ENCODE measurements at places on chromosomes 2 and 18.

DNA sequence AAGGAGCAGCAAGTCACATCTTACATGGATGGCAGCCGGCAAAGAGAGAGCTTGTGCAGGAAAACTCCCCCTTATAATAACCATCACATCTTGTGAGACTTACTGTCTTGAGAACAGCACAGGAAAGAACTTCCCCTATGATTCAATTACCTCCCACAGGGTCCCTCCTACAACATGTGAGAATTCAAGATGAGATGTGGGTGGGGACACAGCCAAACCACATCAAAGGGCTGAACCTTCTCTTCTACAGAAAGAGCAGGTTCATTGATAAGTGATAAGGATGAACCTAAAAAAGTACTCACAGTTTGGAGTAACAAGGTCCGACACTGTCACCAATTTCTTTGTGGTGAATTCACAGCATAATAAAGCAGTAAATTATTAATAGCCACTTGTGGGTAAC lies 422.2 kb upstream of the FSIP2 start:
- no peak for DNase-seq

GRCh38 chr18:66676699-66677098 lies 72.8 kb upstream of the CDH19 start:
- no peak for DNase-seq

- DNase-seq: peak; percentile 76
Measured at GRCh38 chr18:10122988-10123950, 209.5 kb downstream of the VAPA start.

- DNase-seq: no peak
Measured at GRCh38 chr2:28325173-28325566, 67.5 kb upstream of the FOSL2 start.

DNA sequence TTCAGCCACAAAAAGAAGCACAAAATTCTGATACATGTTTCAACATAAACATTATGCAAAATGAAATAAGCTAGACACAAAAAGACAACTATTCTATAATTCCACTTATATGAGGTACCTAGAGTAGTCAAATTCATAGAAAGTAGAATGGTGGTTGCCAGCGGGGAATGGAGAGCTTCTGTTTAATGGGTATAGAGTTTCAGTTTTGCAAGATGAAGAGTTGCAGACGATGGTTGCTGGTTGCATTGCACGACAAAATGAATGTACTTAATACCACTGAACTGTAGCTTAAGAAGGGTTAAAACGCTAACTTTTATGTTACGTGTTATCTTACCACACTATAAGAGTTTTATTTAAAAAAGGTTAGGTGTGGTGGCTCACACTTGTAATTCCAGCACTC lies 13.5 kb downstream of the YWHAQ start:
- no peak for DNase-seq

- no peak for DNase-seq
Measured at GRCh38 chr2:240137596-240138253, 1.6 kb upstream of the COPS9 start.

DNA sequence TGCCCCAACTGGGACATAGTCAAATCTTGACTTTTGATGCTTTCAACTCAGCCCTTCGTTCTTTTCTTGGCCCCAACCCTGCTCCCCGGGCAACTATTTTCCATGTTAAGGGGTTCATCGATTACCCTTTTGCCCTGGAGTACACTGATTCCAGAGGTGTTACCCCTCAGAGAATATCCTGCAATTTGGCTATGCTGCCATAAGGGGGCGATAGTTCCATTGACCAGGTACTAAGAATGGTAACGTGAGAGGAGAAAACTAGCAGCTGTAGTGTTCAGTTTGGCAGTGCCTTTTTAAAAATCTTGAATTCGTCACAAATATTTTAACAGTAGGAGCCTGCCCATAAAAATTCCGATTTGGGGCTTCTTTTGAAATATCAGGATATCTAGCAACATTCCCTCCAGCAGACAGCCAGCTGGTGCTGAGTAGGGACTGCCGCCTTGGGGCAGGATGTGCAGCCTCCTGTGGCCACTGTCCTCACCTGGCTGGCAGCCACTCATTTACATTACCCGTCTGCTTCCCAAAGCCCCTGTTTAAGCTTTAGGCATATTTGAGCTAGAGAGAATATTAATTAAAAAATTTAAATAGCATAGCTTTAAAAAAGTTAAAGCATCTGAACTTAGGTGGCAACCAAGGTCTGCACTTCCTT lies 146.3 kb upstream of the SKOR2 start:
- peak; percentile 7 for DNase-seq

- DNase-seq: no peak
Measured at GRCh38 chr2:99772591-99773331, 282.9 kb upstream of the REV1 start.

GRCh38 chr18:70082430-70082829 lies 123.1 kb downstream of the RTTN start:
- DNase-seq: no peak

GRCh38 chr2:144390424-144391020 lies 129.4 kb downstream of the ZEB2 start:
- DNase-seq: no peak

- peak; percentile 1 for DNase-seq
Measured at GRCh38 chr18:14978962-14979535, 231.1 kb downstream of the ANKRD30B start.

- no peak for DNase-seq
Measured at GRCh38 chr2:443741-444140, 155.8 kb upstream of the ALKAL2 start.

DNA sequence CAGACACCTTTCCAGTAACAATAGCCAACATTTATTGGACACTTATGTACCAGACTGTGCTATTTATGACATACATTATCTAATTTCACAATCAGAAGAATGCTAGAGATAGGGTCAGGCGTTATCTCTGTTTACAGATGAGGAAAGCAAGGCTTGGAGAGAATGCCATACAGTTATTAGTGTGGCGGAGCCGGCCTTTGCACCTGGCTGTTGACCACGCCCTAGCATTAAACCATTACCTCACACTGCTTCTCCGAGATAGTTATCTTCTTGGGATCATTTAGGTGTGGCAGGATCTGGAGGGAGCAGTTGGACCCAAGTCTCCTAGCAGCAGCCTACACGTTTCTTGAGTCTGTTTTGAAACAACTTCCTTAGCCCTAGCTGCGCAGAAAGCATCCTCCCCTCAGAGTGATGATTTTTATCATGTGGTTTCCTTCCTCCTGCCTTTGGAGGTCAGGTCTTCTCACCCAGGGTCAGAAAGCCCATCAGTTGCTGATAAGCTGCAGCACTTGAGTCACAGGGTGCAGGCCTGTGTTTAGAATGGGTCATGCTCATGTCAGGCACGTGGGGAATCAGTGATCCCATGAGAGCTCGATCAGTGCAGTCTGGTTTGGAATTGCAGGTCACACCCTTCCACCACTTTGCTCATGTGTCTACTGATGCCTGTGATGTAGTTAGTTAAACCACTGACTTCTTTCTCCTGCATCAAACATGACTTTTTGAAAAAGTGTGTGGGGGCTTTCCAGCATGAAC lies 118.2 kb downstream of the SPTBN1 start:
- peak; percentile 79 for DNase-seq

- no peak for DNase-seq
Measured at GRCh38 chr2:133867166-133867565, 298.9 kb upstream of the NCKAP5 start.

DNA sequence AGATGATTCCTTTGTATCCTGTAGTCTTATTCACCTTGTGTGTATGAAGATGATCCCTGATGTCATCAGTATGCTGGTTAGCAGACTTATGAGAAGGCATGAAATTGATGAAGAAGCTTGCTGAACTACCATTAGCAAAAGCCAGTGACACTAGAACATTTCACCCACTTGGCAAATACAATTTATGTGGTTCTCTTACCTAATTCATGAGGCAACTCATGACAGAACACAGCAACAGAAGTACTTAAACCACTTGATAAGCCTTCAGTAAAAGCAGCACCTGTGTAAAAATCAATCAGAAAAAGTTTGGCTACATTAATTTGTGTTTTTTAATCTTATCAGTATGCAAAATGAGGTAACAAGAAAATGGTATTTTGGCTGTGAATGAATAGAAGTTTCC lies 16.8 kb downstream of the SLC39A6 start:
- no peak for DNase-seq

DNA sequence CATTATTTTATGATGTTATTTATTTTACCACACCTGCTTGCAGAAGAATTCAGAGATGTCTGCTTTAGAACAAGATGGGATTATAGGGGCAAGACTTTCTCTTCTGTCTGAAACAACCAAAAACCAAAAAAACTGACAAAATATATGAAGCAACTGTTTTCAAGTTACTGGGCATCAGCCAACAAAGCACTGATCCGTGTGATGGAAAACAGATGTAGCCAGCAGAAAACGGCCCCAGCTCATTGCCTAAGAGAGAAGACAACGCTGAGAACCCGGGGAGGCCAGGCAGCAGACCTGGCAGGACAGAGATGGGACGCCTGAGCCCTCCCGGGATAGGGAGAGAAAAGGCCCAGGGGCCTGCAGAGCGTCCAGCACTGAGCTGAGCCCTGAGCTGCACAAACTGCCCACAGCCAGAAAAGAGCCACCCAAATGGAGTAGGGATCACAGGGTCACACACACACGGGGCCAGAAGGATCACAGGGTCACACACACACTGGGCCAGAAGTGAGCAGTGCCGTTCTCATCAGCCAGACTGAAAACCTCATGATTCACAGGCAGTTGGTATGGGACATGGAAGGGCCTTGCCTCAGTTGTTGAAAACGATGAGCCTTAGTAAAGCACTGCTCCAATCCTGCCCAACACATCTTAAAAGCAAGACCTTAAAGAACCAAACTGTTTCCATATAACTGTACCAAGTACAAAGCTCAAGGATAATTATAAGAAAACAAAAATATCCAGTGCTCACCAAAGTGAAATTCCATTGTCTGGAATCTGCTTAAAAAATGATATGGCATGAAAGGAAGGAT lies 12.1 kb downstream of the PXDN start:
- DNase-seq: no peak

GRCh38 chr2:97963079-97963406 lies 32.7 kb downstream of the TMEM131 start:
- DNase-seq: no peak

GRCh38 chr2:68643011-68643873 lies at the start of gene PROKR1:
TSS of gene PROKR1 (plus strand) at chr2:68643579. CDS start at chr2:68645822, 2,243 bp downstream.
- peak; percentile 19 for DNase-seq

GRCh38 chr18:22490429-22490846 lies 72.7 kb upstream of the CTAGE1 start:
- no peak for DNase-seq

DNA sequence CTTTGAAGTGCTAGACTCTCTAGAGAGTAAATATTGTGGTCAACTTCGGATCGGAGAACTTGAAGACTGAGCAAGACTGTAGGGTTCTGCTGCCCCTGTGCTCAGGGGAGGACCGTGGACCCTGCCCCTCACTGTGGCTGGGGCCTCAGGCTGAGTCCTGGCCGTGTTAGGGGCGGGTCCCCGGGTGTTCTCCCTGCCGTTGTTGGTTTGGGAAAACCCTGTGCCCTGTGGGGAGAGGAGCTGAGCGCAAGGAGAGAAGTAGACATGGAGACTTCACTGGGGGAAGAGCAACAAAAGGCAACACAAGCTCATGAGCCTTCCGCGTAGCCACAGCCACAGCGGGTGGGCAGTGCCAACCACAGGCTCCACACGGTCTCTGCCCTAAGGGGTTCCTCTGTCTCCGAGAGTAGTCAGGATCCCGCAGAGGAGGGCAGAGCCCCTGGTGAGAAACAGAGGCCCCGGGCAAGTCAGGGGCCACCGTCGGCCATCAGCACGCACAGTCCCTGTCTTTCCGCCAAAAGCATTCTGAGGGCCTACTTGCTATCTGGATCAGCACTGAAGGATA lies 53.1 kb downstream of the NTSR2 start:
- no peak for DNase-seq

DNA sequence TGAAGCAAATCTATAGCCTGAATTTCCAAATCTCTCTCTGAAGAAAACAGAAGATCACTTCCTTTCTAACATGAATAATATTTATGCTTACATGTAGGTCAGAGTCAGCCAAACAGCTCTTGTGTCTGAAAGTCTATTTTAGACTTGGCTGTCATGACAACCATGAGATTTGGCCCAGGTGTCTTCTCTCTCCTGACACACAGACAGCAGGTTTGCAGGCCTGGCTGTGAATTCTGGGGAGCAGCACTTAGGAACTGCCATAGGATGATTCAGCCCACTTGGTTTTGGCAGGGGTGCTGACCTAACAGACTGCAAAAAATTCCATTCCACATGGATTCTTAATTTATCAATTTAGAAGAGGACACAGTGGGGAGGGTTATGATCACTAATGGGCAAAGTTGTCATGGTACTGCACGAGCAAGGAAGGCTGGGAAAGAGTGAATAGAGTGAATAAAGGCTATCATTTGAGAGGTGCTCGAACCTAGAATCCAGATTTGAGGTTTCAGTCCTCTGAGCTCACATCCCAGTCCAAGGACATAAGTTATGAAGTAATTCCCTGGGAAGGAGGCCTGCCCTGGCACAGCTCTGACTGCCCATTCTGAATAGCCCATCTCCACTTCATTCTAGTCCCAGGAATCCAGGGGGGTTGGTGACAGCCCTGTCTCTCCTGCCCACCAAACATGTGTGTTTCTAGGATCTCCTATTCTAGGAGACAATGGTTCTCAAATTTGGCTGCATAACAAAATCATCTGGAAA lies 453.9 kb upstream of the TRIB2 start:
- DNase-seq: no peak

DNA sequence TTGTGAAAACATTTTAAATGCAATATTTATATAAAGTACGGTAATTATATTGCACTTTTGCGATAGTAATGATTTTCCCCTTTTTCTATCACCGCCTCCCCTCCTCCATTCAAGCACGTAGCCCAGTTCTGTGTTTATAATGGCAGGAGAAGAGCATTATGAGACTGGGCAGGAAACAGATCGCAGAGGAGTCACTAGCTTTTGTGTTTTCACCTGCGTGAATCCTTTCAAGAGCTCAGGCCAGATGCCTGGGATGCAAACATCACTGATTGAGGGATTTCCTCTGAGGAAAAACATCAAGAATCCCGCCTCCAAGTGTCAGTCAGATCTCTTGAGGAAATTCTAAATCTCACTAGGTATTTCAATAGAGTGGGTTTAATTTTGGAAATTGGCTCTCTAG lies 178.4 kb upstream of the FN1 start:
- DNase-seq: no peak

- no peak for DNase-seq
Measured at GRCh38 chr18:12420821-12421421, 13.2 kb downstream of the PRELID3A start.

DNA sequence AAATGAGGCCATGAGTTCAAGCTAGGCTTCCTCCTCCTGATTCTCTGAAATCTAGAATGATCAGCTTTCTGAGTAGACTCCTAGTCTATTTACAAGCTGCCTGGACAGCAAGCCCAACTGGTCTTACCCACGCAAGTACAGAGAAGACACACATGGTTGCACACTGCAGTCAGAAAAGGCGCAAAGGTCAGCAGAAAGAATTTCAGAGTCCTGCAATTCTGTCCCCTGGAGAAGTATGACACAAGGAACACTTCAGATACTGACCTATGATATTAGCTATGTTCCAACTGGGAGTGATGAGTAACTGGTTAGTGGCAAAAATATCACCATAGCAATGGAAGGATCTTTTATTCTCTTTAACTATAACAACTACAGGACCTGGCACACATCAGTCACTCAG lies 336.1 kb upstream of the PKDCC start:
- no peak for DNase-seq

- DNase-seq: no peak
Measured at GRCh38 chr18:4994710-4995109, 202.3 kb downstream of the AKAIN1 start.

GRCh38 chr2:73503992-73504570 lies 118.4 kb downstream of the ALMS1 start:
- DNase-seq: peak; percentile 1

GRCh38 chr2:225598897-225599296 lies 199.4 kb downstream of the NYAP2 start:
- no peak for DNase-seq
